Activated naive CD8-positive, alpha-beta T cell treated with anti-CD3 and anti-CD28 coated beads for 36 hours (primary cell): ENCODE measurements at places on chromosomes 3 and 15. TPM values are rescaled to one million over a fixed set of nuclear protein-coding genes. Genes with fewer than 3 reads are reported as not detected.

DNA sequence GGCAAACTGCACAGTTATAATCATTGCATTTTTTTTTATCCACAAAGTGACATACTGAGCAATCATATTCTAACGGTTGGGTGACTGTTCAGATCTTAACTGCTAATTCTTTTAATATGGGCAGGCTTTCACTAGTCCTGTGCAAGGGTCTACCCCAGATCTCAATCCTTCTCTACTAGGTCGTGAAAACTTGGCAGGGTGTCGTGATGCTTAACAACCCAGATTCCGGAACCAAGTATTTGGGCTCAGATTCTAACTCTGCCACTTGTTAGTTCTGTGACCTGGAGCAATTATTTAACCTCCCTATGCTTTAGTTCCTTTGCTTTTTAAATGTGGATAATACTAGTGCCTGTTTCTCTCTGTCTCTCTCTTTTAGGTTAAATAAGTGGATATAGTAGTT lies 16.4 kb upstream of the ALDH1A2 start:
- no peak overlapping the region for H3K27ac ChIP-seq
- peaks cover 37% of the 10 kb centered on the region for H3K27me3 ChIP-seq
- H3K4me1 ChIP-seq, result peaks cover 3% of the 10 kb centered on the region
- H3K4me3 ChIP-seq, result no peak overlapping the region
- DNase-seq, result no peak

DNA sequence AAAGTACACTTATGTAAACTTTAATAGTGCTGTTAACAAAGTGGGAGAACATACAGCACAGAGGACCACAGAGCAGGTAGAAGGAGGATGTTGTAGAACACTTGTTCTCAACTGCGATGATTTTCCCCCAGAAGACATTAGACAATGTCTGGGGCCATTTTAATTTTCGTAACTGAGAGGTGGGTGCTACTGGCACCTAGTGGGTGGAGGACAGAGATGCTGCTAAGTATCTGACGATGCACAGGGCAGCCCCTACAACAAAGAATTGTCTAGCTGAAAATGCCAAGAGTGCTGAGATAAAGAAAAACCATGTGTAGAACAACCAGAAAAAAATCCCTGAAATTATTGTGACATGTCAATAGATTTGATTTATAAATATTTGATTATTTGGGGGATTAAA lies 5.0 kb upstream of the KBTBD8 start:
- no peak overlapping the region for H3K4me3 ChIP-seq
- H3K36me3 ChIP-seq, result no peaks in the 10 kb centered on the region
- peaks cover 6% of the 10 kb centered on the region for H3K4me1 ChIP-seq
- H3K27me3 ChIP-seq, result peaks cover 38% of the 10 kb centered on the region
- H3K27ac ChIP-seq, result no peak overlapping the region

DNA sequence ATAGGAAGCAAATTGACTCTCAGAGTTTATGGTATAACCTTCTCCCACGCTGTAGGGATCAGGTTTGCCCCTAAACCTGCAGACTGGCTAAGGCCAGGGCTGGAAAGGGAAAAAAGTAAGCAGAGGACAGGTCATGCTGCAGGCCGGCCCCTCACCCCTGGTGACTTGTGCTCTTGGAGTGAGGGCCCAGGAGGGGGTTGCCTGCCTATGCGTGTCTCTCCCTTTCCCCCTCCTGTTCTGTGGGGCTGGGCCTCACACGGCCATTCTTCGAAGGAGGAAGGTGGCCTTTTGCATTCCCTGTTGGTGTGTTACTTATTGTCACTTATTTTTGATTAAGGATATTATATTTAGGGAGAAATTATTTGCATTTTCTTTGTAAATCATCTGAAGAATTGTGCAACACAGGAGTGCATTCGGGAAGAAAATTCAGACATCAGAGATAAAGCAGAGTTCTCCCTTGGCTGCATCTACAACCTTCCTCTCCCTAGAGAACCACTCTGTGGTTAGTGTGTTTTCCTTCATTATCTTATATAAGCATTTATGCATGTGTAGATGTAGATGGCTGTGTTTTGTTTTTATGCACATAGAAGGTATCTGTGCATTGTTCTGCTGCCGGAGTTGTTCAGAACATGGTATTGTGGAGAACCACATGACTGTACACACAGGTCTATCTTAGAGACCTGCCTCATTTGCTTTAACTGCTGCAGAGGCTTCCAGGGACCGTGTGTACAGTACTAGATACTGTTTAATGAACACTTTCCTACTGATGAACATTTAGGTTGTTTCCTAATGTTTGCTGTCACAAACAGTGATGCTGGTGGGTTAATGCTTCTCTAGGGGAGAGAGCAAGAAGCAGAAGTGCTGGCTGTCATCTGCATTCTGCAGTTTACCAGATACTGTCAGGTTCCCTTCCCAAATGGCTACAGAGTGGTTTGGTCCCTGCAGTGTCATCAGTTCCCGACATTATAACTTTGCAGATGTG lies 133.5 kb downstream of the APBA2 start:
- no peak overlapping the region for H3K4me3 ChIP-seq
- peaks cover 5% of the 10 kb centered on the region for H3K36me3 ChIP-seq

GRCh38 chr3:183283886-183284285 lies 30.8 kb downstream of the B3GNT5 start:
- H3K36me3 ChIP-seq, result peaks cover 13% of the 10 kb centered on the region
- no peak for DNase-seq
- H3K4me1 ChIP-seq, result peaks cover 39% of the 10 kb centered on the region
- H3K4me3 ChIP-seq, result no peak overlapping the region

DNA sequence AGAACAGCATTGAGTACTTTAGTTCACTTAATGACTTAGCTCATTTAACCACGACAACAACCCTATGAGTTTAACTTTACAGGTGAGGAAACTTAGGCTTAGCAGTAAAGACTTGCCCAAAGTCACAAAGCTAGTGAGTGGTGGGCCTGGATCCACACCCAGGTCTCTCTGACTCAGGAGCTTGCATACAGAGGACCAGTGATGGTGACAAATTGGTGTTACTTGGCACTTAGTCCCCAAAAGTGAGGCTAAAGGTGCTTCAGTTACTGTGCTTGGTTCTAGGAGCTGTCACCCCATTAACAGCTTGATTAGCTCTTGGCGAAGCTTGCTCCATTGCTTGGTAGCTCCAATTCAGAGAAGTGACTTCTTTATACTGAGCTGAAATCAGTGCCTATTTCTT lies 6.1 kb downstream of the CELF6 start:
- peaks cover 5% of the 10 kb centered on the region for H3K27me3 ChIP-seq
- no peak for DNase-seq
- H3K4me3 ChIP-seq, result no peak overlapping the region

GRCh38 chr15:38788918-38789317 lies 224.3 kb upstream of the RASGRP1 start:
- H3K27me3 ChIP-seq, result peaks cover 3% of the 10 kb centered on the region
- no peaks in the 10 kb centered on the region for H3K4me1 ChIP-seq
- H3K36me3 ChIP-seq, result no peaks in the 10 kb centered on the region
- no peak overlapping the region for H3K4me3 ChIP-seq
- no peak overlapping the region for H3K27ac ChIP-seq

- no peaks in the 10 kb centered on the region for H3K4me1 ChIP-seq
- no peak overlapping the region for H3K27ac ChIP-seq
- no peak for DNase-seq
Measured at GRCh38 chr15:97930230-97930629, 30.3 kb upstream of the ARRDC4 start.

Gene TF
- 0.02 TPM for total RNA-seq
